ENCODE measurements at places on chromosomes 4 and X.

GRCh38 chr4:16608611-16609125 is 289.8 kb downstream of the LDB2 start:
- DNase-seq: no peak

DNA sequence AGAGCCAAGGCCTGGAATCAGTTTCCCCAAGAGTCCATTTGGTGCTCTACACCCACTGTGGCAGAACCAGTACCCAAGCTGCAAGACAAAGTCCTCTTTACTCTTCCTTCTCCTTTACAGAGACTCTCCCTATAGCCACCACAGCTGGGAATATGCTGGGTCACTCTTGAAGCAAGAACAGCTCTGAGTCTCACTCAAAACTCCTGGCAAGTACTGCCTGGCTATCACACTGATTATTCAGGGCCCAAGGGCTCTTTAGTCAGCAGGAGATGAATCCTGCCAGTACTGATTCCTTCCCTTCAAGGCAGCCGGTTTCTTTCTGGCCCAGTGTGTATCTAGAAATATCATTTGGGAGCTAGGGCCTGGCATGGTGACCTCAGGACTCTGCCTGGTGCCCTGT is 130.9 kb downstream of the AR start:
- DNase-seq: no peak

- DNase-seq: no peak
These were observed 1724.5 kb downstream of the C4orf33 start for GRCh38 chr4:130820448-130820847.

GRCh38 chr4:144906181-144906925 is 191.6 kb downstream of the ANAPC10 start:
- DNase-seq: no peak

GRCh38 chr4:74522251-74522991 is 77.5 kb downstream of the AREG start:
- no peak for DNase-seq
